NCI-H526 treated with DMSO at 0.1 percent for 48 hours (cell line): ENCODE measurements at places on chromosomes 12 and 14.

- DNase-seq: no peak
These were observed 15.8 kb downstream of the FOXA1 start for GRCh38 chr14:37579274-37579673.

DNA sequence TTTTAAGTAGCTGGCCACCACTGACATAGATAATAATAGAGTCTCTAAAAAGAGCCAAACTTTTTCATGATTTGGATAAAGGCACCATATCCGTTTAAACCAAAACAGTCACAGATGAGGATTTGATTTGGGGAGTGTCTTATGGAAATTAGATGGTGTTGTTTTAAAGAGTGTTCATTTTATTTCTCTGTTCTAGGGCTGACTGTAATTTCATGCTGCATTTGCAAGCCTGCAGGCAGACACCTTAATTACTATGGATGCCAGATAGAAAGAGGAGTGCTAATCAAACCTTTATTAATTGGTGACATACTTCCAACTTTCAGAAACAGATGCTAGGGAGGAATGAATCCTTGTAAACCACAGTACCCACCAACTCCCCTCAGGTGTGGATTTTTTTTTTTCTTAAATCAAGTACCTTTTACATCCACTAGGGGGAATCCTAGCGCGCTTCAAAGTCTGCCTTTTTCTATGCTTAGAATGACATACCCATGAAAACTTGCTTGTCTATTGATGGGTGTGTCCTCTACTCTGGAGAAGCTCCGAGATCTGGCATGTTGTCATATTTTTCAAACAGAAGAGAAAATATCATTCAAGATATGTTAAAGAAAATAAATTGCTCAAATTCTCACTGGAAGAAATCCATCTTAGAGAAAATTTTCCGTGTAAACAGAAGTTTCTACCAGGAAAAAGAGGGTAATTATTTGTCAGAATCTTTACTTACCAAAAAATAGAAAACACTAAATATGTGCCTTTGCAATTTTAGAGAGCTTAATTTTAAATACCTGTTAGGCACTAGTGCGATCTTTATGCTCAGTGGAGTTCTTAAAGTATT, 14.2 kb upstream of the PLXNC1 start:
- DNase-seq: peak; percentile 35

DNA sequence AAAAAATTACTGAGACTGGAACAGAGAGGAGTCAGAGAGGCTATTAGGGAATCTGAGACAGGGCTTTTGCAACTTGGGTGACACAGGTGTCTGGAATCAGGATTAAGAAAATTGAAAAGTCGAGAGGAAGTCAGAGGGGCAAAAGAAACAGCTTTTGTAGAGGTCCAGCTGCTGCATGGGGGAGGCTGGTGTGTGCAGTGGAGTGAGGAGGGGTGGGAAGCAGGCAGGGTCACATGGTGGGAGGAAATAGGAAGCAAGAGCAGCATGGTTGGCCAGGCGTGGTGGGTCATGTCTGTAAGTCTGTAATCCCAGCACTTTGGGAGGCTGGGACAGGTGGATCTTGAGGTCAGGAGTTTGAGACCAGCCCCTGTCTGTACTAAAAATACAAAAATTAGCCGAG, 69.7 kb upstream of the VRK1 start:
- DNase-seq: no peak

DNA sequence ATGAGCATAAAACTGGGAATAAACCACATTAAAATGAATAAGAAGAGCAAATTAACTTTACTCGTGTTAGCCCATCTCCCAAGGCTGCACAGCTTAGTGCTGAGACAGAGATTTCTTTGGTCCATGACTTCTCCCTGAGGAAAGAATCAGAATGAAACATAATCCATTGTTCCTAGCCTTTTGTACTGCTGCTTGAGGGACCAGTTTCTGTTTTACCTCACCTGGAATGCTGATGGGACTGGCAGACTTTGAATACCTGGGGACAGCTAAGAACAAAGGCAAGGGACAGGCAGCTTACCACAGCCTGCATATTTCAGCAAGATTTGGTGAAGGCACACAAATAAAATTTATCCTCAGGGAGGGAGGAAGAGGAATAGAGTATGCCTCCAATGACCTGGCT, 401.6 kb downstream of the CCDC91 start:
- no peak for DNase-seq

- no peak for DNase-seq
These were observed 19.0 kb upstream of the SLC6A12 start for GRCh38 chr12:232731-233614.

DNA sequence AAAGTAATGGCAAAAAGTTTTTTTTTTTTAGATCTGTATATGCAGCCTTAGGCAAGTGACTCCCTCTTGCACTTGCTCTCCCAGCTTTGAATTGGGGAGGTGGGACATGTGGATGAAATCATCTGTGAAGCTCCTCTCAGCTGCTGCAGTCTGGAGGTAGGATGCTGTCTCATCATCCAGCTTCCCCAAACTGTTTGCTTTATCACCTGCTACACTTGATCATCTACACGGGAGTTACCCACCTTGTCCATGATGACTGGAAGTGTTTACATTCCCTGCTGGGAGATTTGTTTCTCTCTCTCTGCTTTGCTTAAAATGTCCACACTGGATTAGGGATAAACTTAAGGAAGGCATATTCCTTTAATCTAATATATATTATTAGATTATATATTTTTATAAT, 8.5 kb upstream of the FGF23 start:
- DNase-seq: no peak

DNA sequence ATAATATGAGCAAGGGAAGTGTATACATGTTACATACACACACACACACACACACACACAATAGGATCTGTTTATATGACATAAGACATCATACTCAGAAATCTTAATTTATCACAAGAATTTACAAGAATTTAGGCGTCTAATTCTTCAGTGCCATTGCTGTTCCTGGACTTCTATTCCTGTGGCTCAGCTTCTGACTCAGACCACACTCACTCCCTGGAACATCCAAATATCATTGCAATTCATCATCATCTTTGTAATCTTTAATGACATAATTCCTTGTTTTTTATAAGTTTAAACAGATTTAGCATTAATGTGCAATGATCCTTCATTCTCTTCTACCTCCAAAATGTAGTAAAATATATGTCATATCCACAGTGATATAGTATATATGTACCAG, 544.2 kb downstream of the FOXG1 start:
- no peak for DNase-seq

GRCh38 chr12:20646239-20646827, 48.8 kb upstream of the SLCO1C1 start:
- peak; percentile 11 for DNase-seq

DNA sequence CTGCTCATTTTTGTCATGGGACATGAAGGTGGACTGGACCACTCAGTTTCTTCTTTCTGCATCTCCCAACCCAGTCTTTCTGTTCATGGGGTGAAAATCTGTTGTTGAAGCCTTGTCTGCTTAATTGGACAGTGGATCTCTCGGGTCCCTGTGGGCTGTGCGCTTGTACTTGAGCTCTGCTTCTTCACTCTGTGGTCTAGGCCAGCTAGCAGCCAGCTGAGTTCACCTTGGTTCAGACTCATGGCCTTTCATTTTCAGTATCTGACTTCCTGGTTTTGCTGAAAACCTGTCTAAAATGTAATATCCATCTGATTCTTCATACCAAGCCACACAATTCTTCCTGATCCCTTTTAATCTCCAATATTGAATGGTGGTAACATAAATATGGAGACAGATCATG, 117.2 kb downstream of the LRRK2 start:
- DNase-seq: no peak

DNA sequence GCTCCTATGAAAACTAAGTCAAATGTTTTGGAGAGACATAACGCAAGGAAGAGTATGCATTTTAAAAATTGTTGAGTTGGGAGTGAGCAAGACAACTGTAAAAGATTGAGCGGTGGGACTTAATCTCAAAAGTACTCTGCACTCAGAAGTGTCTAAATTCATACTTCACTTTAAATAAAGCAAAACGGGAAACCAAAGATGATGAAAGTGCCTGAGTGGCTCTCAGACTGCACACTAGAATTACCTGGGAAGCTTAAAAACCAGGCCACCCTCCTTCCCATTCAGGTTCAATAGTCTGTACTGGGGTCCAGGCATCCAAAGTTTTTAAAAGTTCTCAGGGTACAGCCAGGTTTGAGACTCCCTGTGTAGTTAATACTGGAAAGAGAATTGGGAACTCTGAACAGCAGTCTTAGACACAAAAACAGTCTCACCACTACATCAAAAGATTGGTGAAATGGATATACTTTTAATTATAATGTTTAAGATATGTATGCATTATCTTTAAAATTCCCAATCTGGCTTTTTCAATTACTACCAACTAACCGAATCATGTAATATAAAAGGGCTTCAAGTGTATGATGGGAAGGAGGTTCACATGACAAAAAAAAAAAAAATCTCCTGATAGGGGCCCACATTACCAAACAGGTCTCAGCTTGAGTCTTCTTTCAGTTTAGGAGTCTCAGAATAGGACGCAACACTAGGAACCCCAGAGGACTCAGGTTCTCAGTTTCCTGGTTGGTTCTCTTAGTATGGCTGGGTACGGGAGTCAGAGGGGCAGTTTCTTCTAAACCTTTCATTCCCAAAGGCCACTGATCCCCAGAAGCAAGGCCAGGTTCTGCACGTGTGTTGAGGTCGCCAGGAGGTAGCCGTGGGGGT, 1.0 kb downstream of the HOMEZ start:
- no peak for DNase-seq
